ENCODE measurements at places on chromosomes 3 and 15.
A peak's percentile ranks its signal among the peaks of the same experiment; 100 is the strongest.

- DNase-seq, result no peak
These were observed 114.7 kb downstream of the GADL1 start for GRCh38 chr3:30779686-30780287.

- DNase-seq, result no peak
These were observed 14.5 kb downstream of the LRRC2 start for GRCh38 chr3:46551615-46552014.

GRCh38 chr3:54653456-54654195 is 274.2 kb downstream of the LRTM1 start:
- peak; percentile 9 for DNase-seq

GRCh38 chr3:49638445-49638844 is 35.7 kb upstream of the APEH start:
- no peak for DNase-seq

DNA sequence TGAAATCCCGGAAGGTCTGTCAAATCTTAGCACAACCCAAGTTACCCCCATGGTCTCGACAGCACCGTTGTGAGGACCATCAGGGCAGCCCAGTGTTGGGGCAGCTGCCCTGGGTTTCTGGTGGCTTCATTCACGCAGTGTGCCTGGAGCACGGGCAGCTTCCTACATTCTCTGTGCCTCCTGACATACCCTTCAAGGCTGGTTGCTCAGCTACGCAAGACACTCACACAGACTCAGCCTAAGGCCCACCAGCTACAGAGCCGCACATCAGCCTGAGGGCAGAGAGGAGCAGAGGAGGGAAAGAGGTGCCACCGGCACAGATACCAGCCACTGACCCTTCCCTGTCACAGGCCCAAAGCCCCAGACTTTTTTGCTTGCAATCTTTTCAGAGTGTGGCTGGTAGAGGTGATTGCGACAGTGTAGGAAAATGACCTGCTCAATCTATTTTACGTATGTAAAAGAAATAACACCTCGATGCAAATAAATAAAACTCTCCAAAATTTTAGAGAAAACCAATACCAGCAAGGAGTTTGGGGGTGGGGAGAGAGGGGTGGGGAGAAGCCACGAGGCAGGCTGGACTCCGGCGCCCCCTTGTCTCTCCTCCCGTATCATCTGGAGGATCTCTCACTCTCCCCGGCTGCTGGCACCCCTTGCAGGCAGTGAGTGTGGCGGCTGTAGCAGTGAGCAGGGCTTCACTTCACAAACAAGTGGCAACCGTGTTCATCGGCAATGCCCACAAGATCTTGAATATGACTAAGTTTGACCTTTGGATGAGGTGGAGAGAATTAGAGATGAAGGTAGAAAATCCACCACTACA is 12.7 kb downstream of the CSPG5 start:
- no peak for DNase-seq

GRCh38 chr3:177760803-177761202 is 563.5 kb upstream of the TBL1XR1 start:
- DNase-seq, result no peak

DNA sequence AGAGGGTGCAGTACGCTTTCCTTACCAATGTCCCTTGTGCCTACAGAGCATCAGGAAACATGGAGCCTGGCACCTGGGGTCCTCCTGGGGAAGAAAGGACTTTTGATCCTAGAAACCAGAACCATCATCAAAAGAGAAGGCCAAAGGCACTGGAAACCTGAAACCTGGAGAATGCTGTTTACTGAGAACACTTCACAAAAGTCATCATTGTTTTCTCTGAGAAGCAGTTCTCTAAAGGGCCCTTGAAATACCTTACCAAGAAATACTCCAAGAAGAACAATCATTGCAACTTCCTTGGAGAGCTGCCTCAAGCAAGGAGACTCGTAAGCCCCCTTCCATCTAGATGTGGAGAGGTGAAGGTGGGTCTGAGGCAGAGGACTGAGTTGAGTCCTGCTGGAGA is 66.0 kb downstream of the TLE3 start:
- no peak for DNase-seq

DNA sequence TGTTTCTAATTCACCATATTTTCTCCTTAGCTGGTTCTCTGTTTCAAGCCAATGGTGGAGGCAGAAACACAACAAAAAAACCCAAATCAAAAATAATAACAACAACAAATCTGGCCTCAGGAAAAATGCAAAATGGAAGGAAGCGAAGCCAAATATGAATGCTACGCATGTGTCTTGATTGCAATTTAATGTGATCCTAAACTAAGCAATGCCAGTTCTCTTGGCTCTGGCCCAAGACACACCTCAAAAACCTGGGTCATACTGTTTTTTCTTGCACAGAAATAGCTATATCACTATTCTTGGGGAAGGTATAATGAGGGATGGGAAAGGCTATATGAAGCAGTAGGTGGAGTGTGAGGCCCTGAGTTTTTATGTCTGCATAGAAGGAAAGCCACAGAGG is 724.7 kb downstream of the AGBL1 start:
- DNase-seq, result no peak

- DNase-seq, result peak; percentile 77
These were observed at the start of gene TBC1D2B for GRCh38 chr15:78077053-78077870. Gene TBC1D2B, minus strand, starts transcription at chr15:78077711. Its CDS starts 59 bp downstream, at chr15:78077652.

- DNase-seq, result no peak
These were observed 13.0 kb downstream of the ZFAND6 start for GRCh38 chr15:80072285-80072994.

- no peak for DNase-seq
These were observed 52.4 kb downstream of the PDZRN3 start for GRCh38 chr3:73572368-73572767.

DNA sequence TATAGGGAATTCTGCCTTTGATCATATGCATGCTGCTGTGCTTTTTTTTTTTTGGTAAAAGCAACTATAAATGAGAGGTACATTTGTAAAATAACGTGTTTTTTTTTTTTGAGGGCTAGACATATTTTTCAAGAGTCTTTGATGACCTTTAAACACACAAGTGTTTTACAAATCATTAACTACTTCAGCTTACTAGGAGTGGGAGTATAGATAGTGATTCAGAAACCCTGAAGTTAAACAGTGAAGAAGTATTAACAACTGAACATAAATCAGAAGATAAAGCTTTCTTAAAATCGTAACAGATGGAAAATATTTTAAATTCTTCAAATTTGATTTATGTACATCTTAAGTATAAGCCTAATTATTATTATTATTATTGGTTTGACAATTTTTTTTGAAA is 2.9 kb upstream of the GMNC start:
- DNase-seq, result no peak

GRCh38 chr3:187215460-187215859 is 18.2 kb downstream of the RTP1 start:
- no peak for DNase-seq

- no peak for DNase-seq
These were observed 19.8 kb downstream of the FANCD2OS start for GRCh38 chr3:10088256-10088655.

GRCh38 chr3:111603679-111604078 is 8.5 kb upstream of the ZBED2 start:
- no peak for DNase-seq

- DNase-seq, result no peak
These were observed 11.4 kb downstream of the CCK start for GRCh38 chr3:42254566-42254965.

DNA sequence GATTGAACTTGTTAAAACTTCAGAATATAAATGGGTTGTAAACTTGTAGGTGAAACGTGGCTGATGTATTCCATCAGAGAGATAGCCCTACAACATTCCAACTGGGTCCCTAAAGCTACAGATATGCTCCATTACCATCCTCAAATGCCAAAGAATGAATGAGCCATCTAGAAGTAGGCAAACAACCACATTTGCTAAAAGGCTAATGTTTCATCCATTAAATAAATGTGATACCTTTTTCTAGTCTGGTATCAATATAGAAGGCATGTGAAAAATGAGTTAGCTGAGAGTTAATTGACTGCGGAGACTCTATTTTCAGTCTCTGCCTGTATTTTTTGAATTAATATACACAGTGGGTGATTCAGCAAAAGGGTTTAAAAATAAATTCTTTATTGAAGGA is 203.8 kb downstream of the RBMS3 start:
- no peak for DNase-seq

DNA sequence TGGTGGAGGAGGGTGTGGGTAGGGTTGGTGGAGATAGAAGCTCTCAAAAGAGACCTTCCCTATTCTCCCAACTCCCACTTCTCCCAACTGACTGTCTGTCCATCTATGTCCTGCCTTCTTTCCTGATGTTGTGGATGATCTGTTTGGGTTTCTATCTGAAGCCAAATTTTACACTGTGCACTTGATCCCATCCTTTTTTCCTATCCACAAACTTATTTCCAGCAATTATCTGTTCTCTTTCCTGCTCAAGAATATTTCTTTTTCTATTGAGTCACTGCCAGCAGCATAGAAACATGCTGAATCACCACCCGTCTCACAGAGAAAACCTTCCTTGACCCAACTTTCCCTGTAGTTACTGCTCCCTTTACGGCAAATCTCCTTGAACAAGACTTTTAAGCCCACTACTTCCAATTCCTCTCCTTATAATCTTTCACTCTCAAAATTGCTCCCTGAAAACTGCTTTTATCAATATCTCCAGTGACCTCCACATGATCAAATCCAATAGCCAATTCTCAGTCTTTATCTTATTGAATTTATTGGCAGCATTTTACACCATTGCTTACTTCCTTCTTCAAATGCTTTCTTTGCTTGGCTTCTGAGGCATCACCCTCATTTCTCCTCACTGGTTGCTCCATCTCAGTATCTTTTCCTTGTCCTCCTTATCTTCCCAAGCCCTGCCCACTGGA is 141.2 kb upstream of the SLC7A14 start:
- DNase-seq, result no peak

DNA sequence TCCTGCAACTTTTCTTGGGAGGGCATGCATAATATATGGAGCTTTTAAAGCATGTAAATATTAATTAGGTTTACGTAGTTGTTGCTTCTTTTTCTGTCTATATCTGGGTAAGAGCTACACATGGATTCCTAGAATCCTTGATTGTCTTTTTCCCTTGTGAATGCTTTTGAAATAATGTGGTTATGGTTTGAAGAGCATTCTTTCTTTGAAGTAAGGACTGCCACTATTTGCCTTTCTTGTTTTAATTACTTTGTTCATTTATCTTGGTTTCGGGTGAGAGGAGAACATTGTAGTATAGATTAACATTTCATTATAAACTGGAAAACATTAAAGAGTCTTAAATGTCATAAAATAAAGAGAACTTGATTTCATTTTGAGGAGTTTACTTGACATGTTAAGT is 674.0 kb downstream of the ZBBX start:
- no peak for DNase-seq

DNA sequence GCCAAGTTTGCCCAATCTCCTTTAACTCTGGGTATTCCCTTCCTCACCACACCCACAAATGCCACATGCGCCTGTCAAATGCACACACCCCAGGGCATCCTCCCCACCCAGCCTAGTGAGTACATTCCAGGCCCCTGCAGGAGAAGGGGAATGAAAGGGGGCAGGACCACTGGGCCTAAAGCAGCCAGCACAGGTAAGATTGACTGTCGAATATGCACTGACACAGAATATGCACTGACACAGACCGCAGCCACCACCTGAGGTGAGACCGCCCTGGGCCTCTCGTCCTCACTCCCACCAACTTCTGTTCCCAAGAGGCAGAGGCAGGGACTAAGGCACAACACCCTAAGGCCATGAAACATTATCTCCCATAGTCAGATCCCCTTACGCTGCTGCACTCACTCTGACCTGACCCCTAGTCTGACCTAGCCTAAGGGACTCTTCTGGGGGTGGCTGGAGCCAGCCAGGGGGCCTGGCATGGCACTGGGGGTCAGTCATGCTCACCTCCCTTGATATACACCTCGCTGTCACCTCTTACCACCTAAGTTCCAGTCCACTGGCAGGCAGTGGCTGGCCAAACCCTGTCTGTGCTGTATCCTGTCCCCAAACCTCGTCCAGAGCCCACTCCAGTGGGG is 10.8 kb downstream of the AP3B2 start:
- no peak for DNase-seq

- no peak for DNase-seq
These were observed 194.3 kb downstream of the BCHE start for GRCh38 chr3:165642761-165643420.

GRCh38 chr15:79816571-79816970 is 80.2 kb downstream of the MTHFS start:
- DNase-seq, result no peak

GRCh38 chr15:70362886-70363285 is 265.2 kb upstream of the TLE3 start:
- DNase-seq, result no peak

- DNase-seq, result no peak
These were observed 954.3 kb downstream of the SQOR start for GRCh38 chr15:46589088-46589487.

DNA sequence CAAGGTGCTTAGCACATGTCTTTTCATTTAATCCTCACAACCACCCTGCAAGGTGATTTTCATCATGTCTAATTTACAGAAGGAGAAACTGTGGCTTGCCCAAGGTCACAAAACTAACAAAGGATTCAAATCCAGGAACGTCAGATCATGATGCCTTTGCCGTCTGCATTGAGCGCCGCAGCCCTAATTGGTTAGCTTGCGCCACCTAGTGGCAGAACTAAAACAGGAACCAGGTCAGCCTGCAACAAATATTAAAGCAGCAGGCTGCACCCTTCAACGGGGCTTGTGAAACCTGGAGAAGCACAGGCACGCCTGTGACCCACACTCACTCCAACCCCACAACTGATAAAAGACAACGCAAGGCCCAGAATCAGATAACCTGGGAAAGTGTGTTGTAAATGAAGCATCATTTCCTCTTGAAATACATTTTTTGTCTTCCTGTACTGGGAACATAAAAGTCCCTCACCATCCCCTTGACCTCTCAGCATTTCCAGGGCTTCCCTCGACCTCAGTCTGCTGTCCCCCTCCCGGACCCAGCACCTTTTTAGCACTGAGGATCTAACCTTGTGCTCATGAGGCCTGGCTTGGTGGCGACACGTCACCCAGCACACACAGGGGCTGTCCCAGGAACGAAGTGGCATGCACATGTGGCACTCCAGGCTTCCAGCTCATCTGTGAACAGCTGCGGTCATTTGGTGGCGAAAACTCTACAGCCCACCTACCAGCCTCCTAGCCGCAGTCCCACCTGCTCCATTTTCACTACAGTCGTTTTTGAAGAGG is 17.3 kb downstream of the DPH3 start:
- DNase-seq, result no peak

DNA sequence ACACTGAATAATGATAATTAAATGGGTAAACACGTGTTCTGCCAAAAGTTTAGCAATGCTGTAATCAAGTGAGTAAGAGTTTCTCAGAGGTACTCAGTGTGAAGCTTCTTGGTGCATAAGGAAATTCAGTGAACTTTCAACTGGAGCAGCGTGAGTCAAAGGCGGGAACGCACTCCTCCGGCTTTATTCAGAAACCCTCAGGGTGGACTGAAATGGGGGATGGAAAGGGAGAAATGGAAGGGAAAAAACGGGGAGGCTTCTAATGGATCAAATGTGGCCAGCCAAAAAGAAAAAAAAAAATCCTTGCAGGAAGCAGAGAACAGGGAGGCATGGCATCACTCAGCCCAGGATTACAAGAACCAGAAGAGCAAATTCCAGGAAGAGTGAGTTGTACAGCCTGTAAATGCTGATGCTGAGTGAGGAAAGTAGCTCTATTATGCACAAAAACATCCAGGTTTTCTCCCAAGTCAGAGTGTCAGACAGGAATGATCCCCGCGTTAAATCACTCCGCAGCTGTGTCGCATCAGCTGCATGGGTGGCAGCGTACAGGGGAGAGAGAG is 85.3 kb downstream of the ASB7 start:
- DNase-seq, result no peak

GRCh38 chr3:142355692-142356091 is 92.1 kb downstream of the XRN1 start:
- peak; percentile 27 for DNase-seq

GRCh38 chr15:67827562-67828277 is 2.4 kb downstream of the SKOR1 start:
- DNase-seq, result no peak
